Thymus (tissue), 14 donors: ENCODE measurements at places on chromosomes 5 and 9.

GRCh38 chr5:143462431-143462830 is 58.9 kb upstream of the NR3C1 start:
- H3K4me1 ChIP-seq, result no peaks in the 10 kb centered on the region
- no peak for DNase-seq
- no peaks in the 10 kb centered on the region for H3K36me3 ChIP-seq
- H3K27me3 ChIP-seq, result no peaks in the 10 kb centered on the region

DNA sequence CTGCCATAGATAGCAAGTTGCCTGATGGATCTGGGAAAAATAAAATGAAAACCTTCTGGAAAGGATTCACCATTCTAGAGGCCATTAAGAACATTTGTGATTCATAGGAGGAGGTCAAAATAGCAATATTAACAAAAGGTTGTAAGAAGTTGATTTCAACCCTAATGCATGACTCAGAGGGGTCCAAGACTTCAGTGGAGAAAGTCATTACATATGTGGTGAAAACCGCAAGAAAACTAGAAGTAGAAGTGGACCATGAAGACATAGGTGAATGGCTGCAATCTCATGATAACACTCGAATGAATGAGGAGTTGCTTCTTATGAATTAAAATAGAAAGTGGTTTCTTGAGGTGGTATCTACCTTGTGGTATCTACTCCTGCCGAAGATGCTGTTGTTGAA is 86.6 kb downstream of the GABRA1 start:
- H3K4me3 ChIP-seq, result no peak overlapping the region
- H3K36me3 ChIP-seq, result no peaks in the 10 kb centered on the region
- DNase-seq, result no peak
- no peaks in the 10 kb centered on the region for H3K4me1 ChIP-seq

GRCh38 chr9:135479469-135480052 is at the start of gene PPP1R26:
TSS of gene PPP1R26 (plus strand) at chr9:135479782. CDS start at chr9:135484511, 4,729 bp downstream.
- H3K27me3 ChIP-seq, result peaks cover 47% of the 10 kb centered on the region
- peak within 1 kb of the TSS; percentile 35 for H3K4me3 ChIP-seq
- no peak for DNase-seq
- H3K36me3 ChIP-seq, result no peaks in the 10 kb centered on the region

- H3K27me3 ChIP-seq, result no peaks in the 10 kb centered on the region
- H3K27ac ChIP-seq, result no peak overlapping the region
- no peaks in the 10 kb centered on the region for H3K4me1 ChIP-seq
- no peak overlapping the region for H3K4me3 ChIP-seq
- peaks cover 66% of the 10 kb centered on the region for H3K36me3 ChIP-seq
- DNase-seq, result no peak
Measured at GRCh38 chr9:87620731-87621322, 105.1 kb upstream of the CTSL start.

DNA sequence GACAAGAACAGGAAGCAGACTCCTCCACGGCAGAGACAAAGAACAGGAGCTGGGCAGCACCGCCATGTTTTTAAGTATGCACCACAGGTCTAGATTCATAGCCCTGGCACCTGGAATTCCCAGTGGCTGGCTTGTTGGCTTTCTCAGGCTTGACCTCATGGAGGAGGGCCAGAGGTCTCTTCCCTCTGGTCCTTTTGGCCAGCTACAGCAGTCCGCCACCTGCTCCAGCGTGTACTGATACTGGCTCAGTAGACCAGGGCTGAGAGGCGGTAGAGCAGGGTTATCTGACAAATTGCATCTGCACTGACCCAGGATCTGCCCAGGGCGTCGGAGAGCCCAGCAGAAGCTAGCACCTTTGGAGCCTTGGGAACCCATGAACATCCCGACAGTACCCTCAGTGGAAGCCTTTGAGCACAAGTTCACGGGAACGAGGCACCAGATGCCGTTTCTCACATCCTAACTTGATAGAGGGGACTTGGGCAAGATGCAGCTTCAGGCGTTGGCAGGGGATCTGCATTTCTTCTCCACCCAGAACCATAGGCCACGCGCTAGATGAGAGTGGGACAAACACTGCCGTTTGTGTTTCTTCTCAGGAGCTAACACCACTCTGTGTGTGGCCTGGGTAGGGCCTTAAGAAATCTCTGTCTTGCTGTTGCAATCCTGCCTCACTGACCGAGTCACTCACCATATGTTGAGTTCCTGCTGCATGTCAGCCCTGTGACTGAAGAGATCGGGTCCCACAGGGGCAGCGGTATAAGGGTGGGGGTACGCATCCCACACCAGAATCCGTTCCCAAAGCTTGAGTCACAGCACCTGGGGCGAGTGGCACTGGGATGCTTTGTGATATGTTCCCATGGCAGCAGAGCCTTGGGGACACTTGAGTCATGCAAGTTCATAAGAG is 90.3 kb upstream of the OTULINL start:
- H3K27ac ChIP-seq, result no peak overlapping the region
- H3K36me3 ChIP-seq, result peaks cover 11% of the 10 kb centered on the region
- H3K4me1 ChIP-seq, result no peaks in the 10 kb centered on the region
- no peaks in the 10 kb centered on the region for H3K27me3 ChIP-seq

GRCh38 chr5:154712518-154713437 is 42.4 kb upstream of the LARP1 start:
- H3K4me1 ChIP-seq, result no peaks in the 10 kb centered on the region
- peak overlapping the region; percentile 18 for H3K27ac ChIP-seq
- no peak overlapping the region for H3K4me3 ChIP-seq
- no peaks in the 10 kb centered on the region for H3K27me3 ChIP-seq

- no peaks in the 10 kb centered on the region for H3K4me1 ChIP-seq
- H3K27me3 ChIP-seq, result no peaks in the 10 kb centered on the region
- no peak overlapping the region for H3K27ac ChIP-seq
Measured at GRCh38 chr9:28004900-28005299, 431.6 kb upstream of the C9orf72 start.

- DNase-seq, result no peak
- H3K4me1 ChIP-seq, result no peaks in the 10 kb centered on the region
- H3K27ac ChIP-seq, result no peak overlapping the region
- H3K4me3 ChIP-seq, result no peak overlapping the region
- no peaks in the 10 kb centered on the region for H3K27me3 ChIP-seq
Measured at GRCh38 chr5:91049800-91050199, 333.3 kb downstream of the ARRDC3 start.

- no peaks in the 10 kb centered on the region for H3K4me1 ChIP-seq
- no peak for DNase-seq
- no peaks in the 10 kb centered on the region for H3K36me3 ChIP-seq
Measured at GRCh38 chr5:167616043-167616890, 675.2 kb upstream of the WWC1 start.

DNA sequence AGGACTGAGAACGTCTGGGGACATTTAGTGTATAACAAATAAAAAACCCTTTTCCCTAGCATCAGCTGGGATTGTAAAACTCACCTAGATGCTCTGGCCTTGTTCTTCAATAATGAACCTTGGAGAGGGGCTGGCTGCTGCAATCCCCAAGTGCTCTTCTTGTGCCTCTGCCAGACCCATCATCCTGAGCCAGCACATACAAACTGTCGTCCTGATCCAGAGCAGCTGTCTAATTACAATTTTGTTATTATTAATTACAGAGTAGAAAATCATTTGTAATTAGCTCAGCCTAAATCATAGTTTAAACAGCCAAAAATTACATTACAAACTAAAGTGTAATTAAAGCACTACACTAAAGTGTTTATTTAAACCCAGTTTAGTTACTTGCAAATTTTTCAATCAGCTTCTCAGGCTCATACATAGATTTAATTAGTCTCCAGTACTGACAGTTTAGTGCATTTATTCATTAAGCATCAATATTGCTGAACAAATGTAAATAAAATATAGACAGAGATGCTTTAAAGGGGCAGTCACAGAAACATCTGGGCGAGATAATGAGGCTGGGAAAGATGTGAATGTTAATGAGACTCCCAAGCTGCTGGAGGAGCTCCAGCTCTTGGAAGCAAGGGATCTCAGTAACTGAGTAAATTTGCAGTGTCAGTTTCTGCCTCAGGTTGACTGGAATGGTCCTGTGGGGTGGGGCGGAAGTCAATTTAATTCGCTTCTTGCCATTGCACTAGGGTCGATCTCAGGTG is 632.3 kb upstream of the TLE4 start:
- no peaks in the 10 kb centered on the region for H3K4me1 ChIP-seq
- no peak overlapping the region for H3K4me3 ChIP-seq
- H3K27ac ChIP-seq, result no peak overlapping the region
- DNase-seq, result no peak
- no peaks in the 10 kb centered on the region for H3K36me3 ChIP-seq
- H3K27me3 ChIP-seq, result no peaks in the 10 kb centered on the region

- no peaks in the 10 kb centered on the region for H3K27me3 ChIP-seq
- no peak within 1 kb of the TSS for H3K4me3 ChIP-seq
- H3K36me3 ChIP-seq, result no peaks in the 10 kb centered on the region
- no peak for DNase-seq
- no peak within 1 kb of the TSS for H3K27ac ChIP-seq
Measured at GRCh38 chr9:6215562-6215961, at the start of gene IL33. TSS of gene IL33 (plus strand) at chr9:6215807. CDS start at chr9:6241695, 25,888 bp downstream.

GRCh38 chr5:123611406-123611709 is 99.4 kb downstream of the CSNK1G3 start:
- no peaks in the 10 kb centered on the region for H3K4me1 ChIP-seq
- no peak overlapping the region for H3K4me3 ChIP-seq
- no peak for DNase-seq
- H3K27ac ChIP-seq, result no peak overlapping the region
- H3K27me3 ChIP-seq, result no peaks in the 10 kb centered on the region
- no peaks in the 10 kb centered on the region for H3K36me3 ChIP-seq

DNA sequence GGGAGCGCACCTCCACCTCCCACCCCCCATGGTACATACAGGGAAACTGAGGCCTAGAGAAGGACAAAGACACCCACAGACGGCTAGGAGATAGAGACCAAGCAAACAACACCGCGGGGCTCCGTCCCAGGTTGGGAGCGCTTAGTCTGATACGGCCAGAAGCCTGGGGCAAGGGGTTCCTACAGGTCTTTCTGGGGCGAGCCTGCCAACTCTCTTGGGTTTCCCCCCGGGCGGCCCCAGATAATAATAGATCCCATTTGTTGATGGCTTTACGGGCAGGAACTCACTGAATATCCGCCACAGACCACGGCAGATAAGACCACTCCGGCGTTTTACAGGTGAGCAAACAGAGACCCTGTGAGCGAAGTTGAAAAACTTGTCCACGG is 5.0 kb upstream of the EBF1 start:
- peaks cover 4% of the 10 kb centered on the region for H3K4me1 ChIP-seq
- H3K4me3 ChIP-seq, result no peak overlapping the region
- DNase-seq, result no peak
- peaks cover 83% of the 10 kb centered on the region for H3K27me3 ChIP-seq

DNA sequence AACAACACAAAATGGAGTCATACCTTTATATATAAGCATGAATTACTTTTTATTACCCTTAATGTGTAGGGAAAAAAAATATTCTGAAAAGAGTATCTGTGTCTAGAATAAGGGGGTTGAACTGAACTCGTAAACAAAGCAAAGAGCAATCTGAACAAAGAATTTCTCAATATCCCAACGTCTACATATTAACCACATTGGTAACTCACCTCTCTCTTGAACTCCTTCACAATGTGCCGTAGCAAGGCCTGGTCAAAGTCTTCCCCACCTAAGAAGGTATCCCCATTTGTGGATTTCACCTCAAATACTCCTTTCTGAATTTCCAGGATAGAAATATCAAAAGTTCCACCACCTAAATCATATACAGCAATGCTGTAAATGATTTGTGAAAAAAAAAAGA is 8.4 kb downstream of the HSPA9 start:
- peaks cover 91% of the 10 kb centered on the region for H3K36me3 ChIP-seq
- no peaks in the 10 kb centered on the region for H3K27me3 ChIP-seq
- no peaks in the 10 kb centered on the region for H3K4me1 ChIP-seq
- H3K27ac ChIP-seq, result no peak overlapping the region
- no peak overlapping the region for H3K4me3 ChIP-seq

- H3K4me1 ChIP-seq, result peaks cover 13% of the 10 kb centered on the region
- no peak overlapping the region for H3K4me3 ChIP-seq
- H3K27me3 ChIP-seq, result no peaks in the 10 kb centered on the region
- peak overlapping the region; percentile 59 for H3K27ac ChIP-seq
- no peak for DNase-seq
- peaks cover 4% of the 10 kb centered on the region for H3K36me3 ChIP-seq
Measured at GRCh38 chr9:128558431-128559310, 6.3 kb downstream of the SPTAN1 start.

DNA sequence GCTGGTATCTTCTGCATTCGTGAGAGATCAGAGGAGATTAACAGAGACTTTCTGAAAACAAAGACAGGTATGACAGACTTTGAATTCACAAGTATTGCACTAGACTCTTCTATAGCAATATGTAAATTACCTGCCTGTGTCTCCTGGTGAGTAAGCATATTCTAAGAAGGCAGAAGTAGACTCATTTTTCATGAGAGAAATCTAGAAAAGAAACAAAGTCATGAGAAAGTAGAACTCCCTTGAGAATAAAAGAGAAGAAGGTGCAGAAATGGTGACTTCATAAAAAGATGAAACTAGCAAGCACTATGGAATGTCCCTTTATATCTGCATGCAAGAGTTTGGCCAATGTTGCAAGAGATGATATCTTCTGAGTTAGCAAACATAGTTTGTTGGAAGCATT is 419.8 kb downstream of the DMRT2 start:
- no peaks in the 10 kb centered on the region for H3K4me1 ChIP-seq
- H3K36me3 ChIP-seq, result no peaks in the 10 kb centered on the region
- H3K27me3 ChIP-seq, result no peaks in the 10 kb centered on the region

GRCh38 chr9:122102156-122102555 is 9.0 kb upstream of the TTLL11 start:
- DNase-seq, result no peak
- no peaks in the 10 kb centered on the region for H3K36me3 ChIP-seq
- H3K4me1 ChIP-seq, result no peaks in the 10 kb centered on the region
- H3K27me3 ChIP-seq, result peaks cover 2% of the 10 kb centered on the region
- H3K4me3 ChIP-seq, result no peak overlapping the region

- H3K27me3 ChIP-seq, result no peaks in the 10 kb centered on the region
- no peak for DNase-seq
- H3K27ac ChIP-seq, result no peak overlapping the region
- H3K36me3 ChIP-seq, result no peaks in the 10 kb centered on the region
- no peaks in the 10 kb centered on the region for H3K4me1 ChIP-seq
Measured at GRCh38 chr5:155260798-155261197, 247.2 kb downstream of the KIF4B start.

DNA sequence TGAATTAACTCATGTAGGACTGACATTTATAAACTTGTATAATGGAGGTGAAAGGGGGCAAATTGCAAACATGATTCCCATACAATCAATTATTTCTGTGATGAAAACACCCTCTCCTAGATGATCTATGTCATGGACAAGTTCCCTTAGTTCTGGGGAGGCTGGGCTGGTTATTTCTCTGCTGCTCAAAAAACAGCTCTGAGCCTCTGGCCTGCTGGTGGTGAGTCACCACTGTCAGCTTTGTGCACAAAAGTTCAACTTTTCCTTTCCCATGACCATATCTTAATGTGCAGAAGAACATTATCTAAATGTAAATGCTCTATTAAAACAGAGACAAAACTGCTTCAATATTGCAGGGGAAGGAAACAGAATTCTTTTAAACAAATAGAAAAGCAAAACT is 85.0 kb downstream of the HMHB1 start:
- no peaks in the 10 kb centered on the region for H3K36me3 ChIP-seq
- H3K27me3 ChIP-seq, result no peaks in the 10 kb centered on the region
- no peak overlapping the region for H3K4me3 ChIP-seq
- H3K4me1 ChIP-seq, result peaks cover 5% of the 10 kb centered on the region

- H3K4me3 ChIP-seq, result no peak overlapping the region
- no peaks in the 10 kb centered on the region for H3K4me1 ChIP-seq
- peaks cover 14% of the 10 kb centered on the region for H3K36me3 ChIP-seq
- no peaks in the 10 kb centered on the region for H3K27me3 ChIP-seq
- H3K27ac ChIP-seq, result no peak overlapping the region
- DNase-seq, result no peak
Measured at GRCh38 chr5:651296-652022, 39.3 kb downstream of the CEP72 start.
